8988T (cell line): ENCODE measurements at places on chromosomes 7 and 10.

- no peak for DNase-seq
Observed at GRCh38 chr7:34837801-34838201, 179.8 kb downstream of the NPSR1 start.

DNA sequence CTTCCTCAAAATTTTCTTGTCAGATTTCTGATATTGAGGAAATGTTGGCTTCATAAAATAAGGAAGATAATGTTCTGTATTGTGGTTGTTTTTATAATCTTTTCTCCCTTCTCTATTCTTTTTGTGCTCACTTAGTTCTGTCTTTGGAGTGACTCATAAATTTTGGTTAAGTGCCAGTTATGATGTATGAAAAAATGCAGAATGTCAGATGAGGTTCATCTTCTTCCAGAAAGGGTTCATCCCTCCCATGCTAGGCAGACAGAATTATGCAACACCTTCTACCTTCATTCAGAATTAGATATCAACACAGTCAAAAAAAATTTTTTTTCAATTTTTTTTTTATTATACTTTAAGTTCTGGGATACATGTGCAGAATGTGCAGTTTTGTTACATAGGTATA, 36.6 kb upstream of the CYP2C19 start:
- DNase-seq, result no peak

GRCh38 chr10:101405001-101405400, 51.0 kb downstream of the BTRC start:
- DNase-seq, result no peak

- peak; percentile 70 for DNase-seq
Observed at GRCh38 chr10:11823122-11823988, at the start of gene PROSER2. Gene PROSER2 (plus strand): TSS chr10:11823356. CDS start chr10:11852078, 28,722 bp downstream.

DNA sequence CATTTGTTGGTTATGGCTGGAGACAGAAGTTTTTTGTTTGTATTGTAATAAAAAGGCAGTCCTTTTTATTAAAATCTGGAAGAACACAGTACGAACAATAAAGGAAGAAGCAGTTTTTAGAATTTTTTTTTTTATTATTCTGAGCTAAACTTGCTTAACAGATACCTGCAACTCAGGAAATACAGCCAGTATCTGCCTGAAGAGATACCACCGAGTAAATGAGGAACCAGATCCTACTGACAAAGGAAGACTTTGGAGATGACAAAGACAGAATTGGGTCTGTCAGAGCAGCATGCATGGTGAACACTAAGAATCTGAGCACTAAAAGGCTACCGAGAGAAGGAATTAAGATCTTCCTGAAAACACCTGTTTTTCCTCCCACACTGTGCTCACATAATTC, 1335.9 kb upstream of the SORCS1 start:
- no peak for DNase-seq

DNA sequence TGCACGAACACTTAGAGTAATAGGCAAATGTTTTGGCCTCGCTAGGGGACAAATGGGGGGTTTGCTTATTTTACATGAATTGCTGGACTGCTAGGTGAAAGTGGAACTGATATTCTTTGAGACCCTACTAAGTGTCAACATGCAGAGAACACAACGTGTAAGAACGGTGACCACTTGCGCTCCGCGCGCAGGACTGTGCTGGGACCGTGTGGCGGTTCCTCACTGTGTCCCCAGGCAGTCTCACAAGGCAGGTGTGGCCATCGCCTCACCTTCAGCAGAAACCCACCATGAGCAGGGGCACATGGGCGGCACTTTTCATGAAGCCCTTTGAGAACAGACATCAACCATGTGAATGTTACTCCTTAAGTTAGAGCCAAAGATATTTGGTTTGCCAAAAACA, 27.2 kb downstream of the PTPRN2 start:
- DNase-seq, result no peak

DNA sequence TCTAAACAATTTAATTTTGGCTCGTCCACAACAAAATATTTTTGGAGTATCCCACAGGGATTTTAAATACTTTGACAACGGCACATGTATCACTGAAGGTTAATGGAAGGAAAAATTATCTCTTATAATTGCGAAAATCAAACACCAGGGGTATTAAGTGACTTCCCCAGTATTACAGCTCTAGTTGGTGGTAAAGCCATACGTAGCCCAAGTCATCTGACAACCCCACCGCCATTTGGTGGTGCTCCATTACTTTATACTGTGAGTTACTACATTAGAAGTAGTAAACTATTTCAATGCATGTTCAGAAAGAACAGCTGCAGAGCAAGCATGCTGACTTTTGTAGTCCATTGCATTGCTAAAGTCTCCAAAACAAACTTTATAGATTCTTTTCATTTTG, 179.7 kb downstream of the HGF start:
- no peak for DNase-seq

GRCh38 chr10:52019077-52019555, 295.0 kb upstream of the DKK1 start:
- no peak for DNase-seq

- no peak for DNase-seq
Observed at GRCh38 chr10:103278537-103278823, 1.5 kb downstream of the INA start.

GRCh38 chr10:59276919-59277318, 85.4 kb downstream of the FAM13C start:
- no peak for DNase-seq
